Erythroblast (primary cell): ENCODE measurements at places on chromosomes 2 and 18.
A peak's percentile ranks its signal among the peaks of the same experiment; 100 is the strongest.

GRCh38 chr2:222756951-222757650 is 85.6 kb downstream of the MOGAT1 start:
- no peak for DNase-seq

DNA sequence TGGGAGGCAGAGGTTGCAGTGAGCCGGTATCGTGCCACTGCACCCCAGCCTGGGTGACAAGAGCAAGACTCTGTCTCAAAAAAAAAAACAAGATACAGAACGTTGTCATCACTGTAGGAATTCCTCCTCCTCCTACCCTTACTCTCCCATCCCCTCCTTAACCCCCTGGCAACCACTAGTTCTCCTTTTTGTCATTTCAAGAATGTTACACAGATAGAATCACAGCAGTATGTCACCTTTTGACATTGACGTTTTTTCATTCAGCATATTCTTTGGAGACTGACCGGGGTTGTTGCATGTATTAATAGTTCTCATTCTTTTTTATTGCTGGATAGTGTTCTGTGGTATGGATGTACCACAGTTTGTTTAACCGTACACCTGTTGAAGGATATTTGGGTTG is 32.4 kb downstream of the TTLL4 start:
- DNase-seq = no peak

- DNase-seq = peak; percentile 51
These were observed 110.5 kb upstream of the LYPD6 start for GRCh38 chr2:149219856-149220255.

DNA sequence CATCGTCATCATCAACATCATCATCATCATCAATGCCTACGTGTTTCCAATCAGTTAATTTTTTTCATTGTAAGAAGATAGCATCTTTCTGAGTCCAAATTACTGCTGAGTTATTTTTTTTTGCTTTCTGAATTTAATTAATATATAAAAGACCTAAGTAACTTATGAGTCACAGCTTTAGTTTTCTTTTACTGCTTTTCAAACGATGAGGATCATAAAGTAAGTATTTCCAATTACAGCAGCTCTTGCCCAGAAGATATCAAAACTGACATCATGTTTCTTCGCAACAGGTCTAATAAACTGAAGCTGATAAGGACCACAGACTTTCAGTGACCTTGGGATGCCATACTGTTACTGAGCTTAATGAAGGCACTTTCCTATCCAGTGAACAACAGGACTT is 442.2 kb downstream of the DSEL start:
- DNase-seq = peak; percentile 8

DNA sequence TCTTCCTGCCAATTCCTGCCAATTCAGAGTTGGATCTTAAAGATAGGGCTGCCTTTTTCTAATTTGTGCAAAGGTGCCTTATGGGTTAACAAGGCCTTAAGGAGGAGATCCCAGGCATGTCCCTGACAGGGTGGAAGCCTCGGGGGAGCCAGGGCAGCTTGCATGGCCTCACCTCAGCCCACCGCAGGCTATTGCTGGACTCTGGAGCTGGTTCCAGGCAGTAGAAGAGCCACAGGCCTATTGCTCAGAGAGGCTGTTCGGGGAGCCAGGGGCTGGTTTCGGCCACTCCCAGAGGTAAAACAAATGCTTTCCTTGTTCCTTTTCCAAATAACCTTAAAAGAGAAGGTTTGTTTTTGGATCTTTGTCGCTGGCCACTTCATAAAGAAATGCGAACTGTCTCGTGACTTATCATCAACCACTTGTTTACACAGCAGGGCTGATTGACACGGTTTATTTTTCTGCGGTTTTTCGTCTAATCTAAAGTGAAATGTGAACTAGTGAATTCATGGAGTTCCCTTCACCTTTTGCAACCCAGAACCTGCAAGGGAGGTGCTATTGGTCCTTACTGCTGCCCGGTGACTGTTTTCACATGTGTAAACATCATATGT is 108.6 kb downstream of the APOB start:
- DNase-seq = no peak
